Stomach (tissue), 19 donors: ENCODE measurements at places on chromosomes 3 and 15. TPM values are rescaled to one million over a fixed set of nuclear protein-coding genes. Genes with fewer than 3 reads are reported as not detected.

DNA sequence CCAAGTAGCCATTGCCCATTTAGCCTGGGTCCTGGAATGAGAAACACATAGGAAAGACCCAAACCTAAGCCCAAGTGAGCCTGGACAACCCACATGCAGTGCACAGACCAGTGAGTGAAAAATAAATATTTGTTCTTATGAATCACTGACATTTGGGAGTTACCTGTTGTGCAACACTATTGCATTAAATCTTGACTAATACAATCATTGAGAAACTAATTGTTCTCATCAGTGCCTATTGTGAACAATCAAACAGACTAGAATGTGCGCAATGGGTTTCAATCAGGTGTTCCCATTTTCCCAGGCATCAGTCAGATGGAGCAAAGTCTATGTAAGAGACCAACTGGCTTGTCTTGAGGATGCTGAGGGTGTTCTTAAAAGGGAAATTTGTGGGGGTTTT, 54.7 kb upstream of the CNOT10 start:
- no peaks in the 10 kb centered on the region for H3K4me1 ChIP-seq
- no peak overlapping the region for H3K4me3 ChIP-seq
- DNase-seq: no peak
- no peaks in the 10 kb centered on the region for H3K36me3 ChIP-seq
- H3K27me3 ChIP-seq: no peaks in the 10 kb centered on the region

The GABRB3 gene
- 14.6 TPM for total RNA-seq

DNA sequence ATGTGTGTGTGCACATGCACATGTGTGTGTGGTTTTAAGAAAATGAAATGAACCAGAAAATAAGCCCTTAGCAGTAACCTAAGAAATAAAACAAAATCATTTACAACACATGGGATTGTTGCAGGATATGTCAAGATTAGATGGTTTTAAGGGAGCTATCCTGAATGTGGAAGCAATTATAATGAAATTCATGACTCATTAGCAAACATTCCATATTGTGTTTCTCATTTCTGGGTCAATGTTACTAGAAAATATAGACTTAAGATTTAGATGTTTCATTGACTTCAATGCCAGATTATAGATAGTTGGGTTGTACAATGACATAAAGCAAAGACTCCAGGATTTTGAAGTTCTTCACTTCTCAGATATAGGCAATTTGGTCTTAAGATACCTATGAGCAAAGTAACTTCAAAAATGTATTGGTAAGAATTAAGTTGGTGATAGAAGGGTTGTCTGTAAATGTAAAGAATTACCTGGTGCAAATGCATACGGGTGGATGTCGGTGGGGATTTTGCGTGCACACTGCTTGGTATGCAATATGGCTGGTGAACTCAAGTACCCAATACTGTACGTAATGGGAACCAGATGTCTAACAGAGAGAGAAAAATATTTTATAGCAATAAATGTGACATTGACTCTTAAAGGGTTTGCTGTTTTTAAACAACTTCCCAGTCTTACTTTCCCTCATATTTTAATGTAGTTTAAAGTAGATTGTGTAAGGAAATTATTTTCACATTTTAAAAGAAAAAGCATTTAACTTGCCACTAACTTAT, 53.9 kb upstream of the NR2F2 start:
- peaks cover 52% of the 10 kb centered on the region for H3K36me3 ChIP-seq
- DNase-seq: no peak
- H3K27me3 ChIP-seq: no peaks in the 10 kb centered on the region
- no peaks in the 10 kb centered on the region for H3K4me1 ChIP-seq

- H3K27ac ChIP-seq: peak overlapping the region; percentile 53
- DNase-seq: peak; percentile 60
- H3K4me1 ChIP-seq: peaks cover 4% of the 10 kb centered on the region
Observed at GRCh38 chr3:30440880-30441279, 165.5 kb upstream of the TGFBR2 start.

The CKMT1A gene
- total RNA-seq: 142 TPM
